ENCODE measurements at places on chromosomes 6 and 20.

DNA sequence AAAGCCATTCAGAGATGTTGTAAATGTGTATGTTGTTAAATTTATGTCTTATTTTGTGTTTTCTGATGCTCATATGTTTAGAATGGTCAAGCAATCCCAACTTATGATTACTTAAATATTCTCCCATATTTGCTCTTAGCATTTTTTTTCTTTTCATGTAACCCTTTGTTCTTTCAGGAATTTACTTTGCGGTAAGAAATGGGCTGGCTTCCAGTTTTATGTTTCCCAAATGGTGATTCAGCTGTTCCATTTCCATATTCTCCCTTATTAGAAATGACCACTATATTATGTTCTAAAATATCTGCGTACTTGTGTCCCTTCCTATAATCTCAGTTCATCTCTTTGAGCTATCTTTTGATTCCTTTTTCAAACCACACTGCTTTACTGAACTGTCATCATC is 113.7 kb downstream of the CDH26 start:
- no peak for DNase-seq
- no peaks in the 10 kb centered on the region for H3K4me1 ChIP-seq
- no peak overlapping the region for H3K27ac ChIP-seq
- H3K4me3 ChIP-seq, result no peak overlapping the region

- H3K36me3 ChIP-seq, result no peaks in the 10 kb centered on the region
- no peak overlapping the region for H3K27ac ChIP-seq
- no peaks in the 10 kb centered on the region for H3K4me1 ChIP-seq
- H3K27me3 ChIP-seq, result peaks cover 32% of the 10 kb centered on the region
- H3K4me3 ChIP-seq, result no peak overlapping the region
Observed at GRCh38 chr6:449057-449430, 57.5 kb downstream of the IRF4 start.

GRCh38 chr6:360764-361373 is 30.7 kb upstream of the IRF4 start:
- DNase-seq, result no peak
- H3K27me3 ChIP-seq, result peaks cover 88% of the 10 kb centered on the region
- no peak overlapping the region for H3K27ac ChIP-seq
- H3K36me3 ChIP-seq, result no peaks in the 10 kb centered on the region

DNA sequence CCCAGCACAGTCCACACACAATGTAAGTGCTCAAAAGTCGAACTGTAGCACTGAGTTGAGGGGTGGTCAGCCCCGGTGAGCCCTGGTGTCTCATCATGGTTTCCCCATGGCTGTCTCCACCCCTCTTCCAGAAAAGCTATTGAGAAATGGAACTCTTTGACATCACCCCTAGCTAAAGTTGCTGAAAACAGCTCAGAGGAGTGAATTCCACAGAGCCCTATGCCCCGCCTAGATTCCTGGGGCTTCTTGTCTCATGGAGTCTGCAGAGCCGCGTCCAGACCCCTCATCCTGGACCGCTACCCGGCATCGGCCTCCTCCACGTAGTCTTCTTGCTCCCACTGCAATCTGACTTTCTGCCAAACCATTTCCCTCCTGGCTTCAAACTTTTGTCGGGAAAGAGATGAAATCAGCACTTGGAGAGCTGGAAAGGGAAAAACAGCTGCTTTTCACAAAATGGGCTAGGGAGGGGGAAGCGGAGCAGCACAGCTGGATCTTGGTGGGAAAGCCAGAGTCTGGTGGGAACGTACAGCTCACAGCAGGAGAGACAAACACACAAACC is 132.2 kb downstream of the SNX5 start:
- DNase-seq, result no peak
- no peaks in the 10 kb centered on the region for H3K36me3 ChIP-seq
- H3K27ac ChIP-seq, result no peak overlapping the region
- peaks cover 43% of the 10 kb centered on the region for H3K27me3 ChIP-seq
- no peaks in the 10 kb centered on the region for H3K4me1 ChIP-seq

- peaks cover 56% of the 10 kb centered on the region for H3K27me3 ChIP-seq
- no peak for DNase-seq
- no peaks in the 10 kb centered on the region for H3K36me3 ChIP-seq
- H3K27ac ChIP-seq, result no peak overlapping the region
- H3K4me3 ChIP-seq, result no peak overlapping the region
Observed at GRCh38 chr6:159875194-159875593, 15.6 kb upstream of the MAS1 start.

DNA sequence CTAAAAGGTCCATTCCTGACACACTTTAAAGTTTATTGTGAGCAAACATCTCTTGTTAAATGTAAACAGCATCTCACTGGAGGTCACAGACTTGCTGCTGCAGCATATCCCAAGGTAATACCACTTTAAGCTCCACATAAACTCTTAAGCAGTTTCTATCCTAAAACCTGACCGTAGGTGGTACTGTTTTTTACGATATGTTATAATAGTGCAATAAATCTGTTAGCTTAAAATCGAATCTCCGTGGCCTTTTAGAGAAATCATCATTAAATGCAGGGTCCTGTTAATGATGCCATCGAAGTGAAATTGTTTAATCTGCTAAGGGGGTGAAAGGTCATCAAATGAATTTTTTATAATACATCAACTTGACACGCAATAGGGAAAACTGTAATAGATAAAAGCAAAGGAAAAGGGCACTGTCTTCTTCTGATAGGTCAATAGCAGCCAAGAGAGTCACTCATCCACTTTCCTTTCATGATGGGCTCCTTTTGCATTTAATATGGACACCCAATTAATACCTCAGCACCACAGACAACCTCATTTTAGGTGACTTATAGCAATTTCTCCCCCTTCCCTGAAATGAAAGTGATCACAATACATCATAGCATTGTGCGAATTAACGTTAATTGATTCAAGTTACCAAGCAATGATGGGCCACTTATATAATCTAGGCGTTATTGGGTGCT is 436.1 kb downstream of the PKHD1 start:
- H3K4me3 ChIP-seq, result no peak overlapping the region
- no peaks in the 10 kb centered on the region for H3K27me3 ChIP-seq
- no peaks in the 10 kb centered on the region for H3K36me3 ChIP-seq
- no peak for DNase-seq

DNA sequence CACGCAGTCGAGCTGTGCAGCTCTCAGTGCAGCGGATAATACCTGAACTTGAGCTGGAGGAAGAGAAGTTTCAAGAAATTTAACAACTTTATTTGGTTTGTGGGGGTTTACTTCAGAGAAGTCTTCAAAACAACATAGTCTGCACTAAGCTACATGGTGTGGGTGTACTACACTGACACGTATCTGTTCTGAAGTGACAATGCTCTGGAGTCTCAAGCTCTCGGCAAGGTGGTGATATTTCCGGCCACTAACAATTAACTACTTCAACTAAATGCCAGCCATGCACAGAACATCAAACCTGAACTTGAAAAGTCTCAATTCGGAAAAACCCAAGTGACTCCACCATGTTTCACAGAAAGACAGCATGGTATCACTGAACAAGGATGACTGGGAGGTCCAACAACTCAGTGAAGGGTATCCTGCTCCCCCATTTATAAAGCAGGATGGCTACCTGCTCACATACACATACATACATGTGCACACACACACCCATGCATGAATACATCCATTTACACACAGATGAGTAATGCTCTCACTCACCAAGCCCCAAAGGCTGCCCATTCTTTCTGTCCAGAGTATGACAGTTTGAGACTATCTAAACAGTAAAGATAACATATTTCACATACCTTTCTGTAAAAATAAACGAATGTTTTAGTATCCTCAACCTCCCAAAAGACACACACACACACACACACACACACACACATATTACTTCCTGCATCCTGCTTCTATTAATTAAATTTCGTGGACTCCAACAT is 15.4 kb upstream of the ANKRD60 start:
- H3K27ac ChIP-seq, result no peak overlapping the region
- peaks cover 22% of the 10 kb centered on the region for H3K36me3 ChIP-seq
- H3K4me3 ChIP-seq, result no peak overlapping the region
- no peaks in the 10 kb centered on the region for H3K27me3 ChIP-seq
- DNase-seq, result no peak
- no peaks in the 10 kb centered on the region for H3K4me1 ChIP-seq

- no peaks in the 10 kb centered on the region for H3K27me3 ChIP-seq
- H3K4me3 ChIP-seq, result no peak overlapping the region
- no peak for DNase-seq
Observed at GRCh38 chr6:34638834-34639736, 57.5 kb downstream of the ILRUN start.

GRCh38 chr6:98203170-98203806 is 631.1 kb upstream of the POU3F2 start:
- no peak overlapping the region for H3K27ac ChIP-seq
- H3K27me3 ChIP-seq, result no peaks in the 10 kb centered on the region
- no peak overlapping the region for H3K4me3 ChIP-seq
- no peak for DNase-seq

- H3K36me3 ChIP-seq, result no peaks in the 10 kb centered on the region
- H3K27ac ChIP-seq, result no peak overlapping the region
- H3K27me3 ChIP-seq, result peaks cover 7% of the 10 kb centered on the region
- DNase-seq, result no peak
- no peaks in the 10 kb centered on the region for H3K4me1 ChIP-seq
Observed at GRCh38 chr20:20327746-20328145, 40.2 kb upstream of the INSM1 start.

- H3K4me1 ChIP-seq, result no peaks in the 10 kb centered on the region
- H3K27me3 ChIP-seq, result peaks cover 93% of the 10 kb centered on the region
- H3K36me3 ChIP-seq, result no peaks in the 10 kb centered on the region
- H3K27ac ChIP-seq, result no peak overlapping the region
Observed at GRCh38 chr6:41638935-41639808, 904 bp downstream of the MDFI start.

DNA sequence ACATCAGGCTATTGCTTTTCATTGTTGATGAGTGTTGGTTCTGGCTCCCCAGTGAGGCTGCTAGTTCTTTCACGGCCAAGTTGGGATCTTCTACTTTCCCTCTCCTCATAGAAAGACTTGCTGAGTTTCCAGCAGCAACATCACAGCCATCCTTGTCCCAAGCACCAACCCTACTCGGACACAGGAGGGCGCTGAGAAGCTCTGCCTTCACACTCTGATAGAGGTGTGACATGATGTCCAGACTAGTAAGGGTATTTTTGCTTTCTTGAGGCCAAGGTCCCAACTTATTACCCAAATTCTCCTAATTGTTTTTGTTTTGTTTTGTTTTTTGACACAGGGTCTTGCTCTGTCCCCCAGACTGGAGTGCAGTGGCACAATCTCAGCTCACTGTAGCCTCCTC is 3.0 kb upstream of the GCM1 start:
- no peaks in the 10 kb centered on the region for H3K4me1 ChIP-seq
- no peak overlapping the region for H3K4me3 ChIP-seq
- no peaks in the 10 kb centered on the region for H3K36me3 ChIP-seq
- H3K27ac ChIP-seq, result no peak overlapping the region

Data from K562 (cell line).